Activated CD8-positive, alpha-beta T cell treated with anti-CD3 and anti-CD28 coated beads for 36 hours (primary cell): ENCODE measurements at places on chromosomes 1 and 21. TPM values are rescaled to one million over a fixed set of nuclear protein-coding genes. Genes with fewer than 3 reads are reported as not detected.

Gene TSPEAR
- total RNA-seq: not detected

Gene UQCRH
- total RNA-seq: 396 TPM

Gene SLFNL1
- 0.25 TPM for total RNA-seq

Gene KRTAP12-2
- total RNA-seq: not detected

Gene FTCD
- total RNA-seq: 0.52 TPM

Gene PROX1
- total RNA-seq: not detected

Gene PLEKHO1
- 19.0 TPM for total RNA-seq

Gene NPL
- total RNA-seq: 4.9 TPM

Gene PEX10
- 17.1 TPM for total RNA-seq

Gene BACE2
- total RNA-seq: 2.0 TPM

Gene OR2L3
- not detected for total RNA-seq

Gene LRRC71
- not detected for total RNA-seq

Gene GSTM1
- total RNA-seq: 47.9 TPM

Gene KLHDC8A
- not detected for total RNA-seq

Gene C1orf56
- 1.9 TPM for total RNA-seq

Gene NR0B2
- total RNA-seq: not detected

Gene IKBKE
- 14.9 TPM for total RNA-seq

DNA sequence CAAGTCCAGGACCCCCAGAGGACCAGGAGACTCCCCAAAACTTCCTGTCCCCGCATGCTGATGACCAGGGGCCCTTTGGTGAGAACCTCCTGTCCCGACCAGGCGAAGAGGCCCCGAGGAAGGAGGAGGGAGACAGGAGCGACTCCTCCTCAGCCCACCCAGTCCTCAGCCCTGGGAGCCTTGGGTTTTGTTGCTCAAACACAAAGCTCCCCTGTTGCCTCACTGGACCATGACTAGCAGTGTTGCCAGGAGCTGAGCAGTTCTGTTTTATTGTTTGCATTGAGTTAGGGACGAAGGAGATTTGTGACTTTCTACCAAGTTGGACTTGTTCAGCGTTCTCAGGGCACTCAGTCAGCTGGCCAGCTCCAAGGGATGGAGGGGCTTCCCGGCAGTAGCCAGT lies 10.0 kb downstream of the UMODL1 start:
- H3K4me1 ChIP-seq: no peaks in the 10 kb centered on the region
- no peak overlapping the region for H3K27ac ChIP-seq
- no peaks in the 10 kb centered on the region for H3K27me3 ChIP-seq
- no peak for DNase-seq
- no peak overlapping the region for H3K4me3 ChIP-seq
- H3K36me3 ChIP-seq: no peaks in the 10 kb centered on the region

GRCh38 chr1:18475234-18475905 lies 5.4 kb upstream of the KLHDC7A start:
- DNase-seq: no peak
- no peak overlapping the region for H3K4me3 ChIP-seq
- no peaks in the 10 kb centered on the region for H3K27me3 ChIP-seq
- no peak overlapping the region for H3K27ac ChIP-seq
- H3K36me3 ChIP-seq: no peaks in the 10 kb centered on the region
- H3K4me1 ChIP-seq: no peaks in the 10 kb centered on the region

GRCh38 chr1:87106867-87107266 lies 192.4 kb downstream of the HS2ST1 start:
- DNase-seq: no peak
- no peaks in the 10 kb centered on the region for H3K4me1 ChIP-seq
- H3K36me3 ChIP-seq: no peaks in the 10 kb centered on the region
- no peaks in the 10 kb centered on the region for H3K27me3 ChIP-seq
- no peak overlapping the region for H3K27ac ChIP-seq
- no peak overlapping the region for H3K4me3 ChIP-seq

- no peak overlapping the region for H3K4me3 ChIP-seq
- no peaks in the 10 kb centered on the region for H3K27me3 ChIP-seq
- DNase-seq: no peak
- H3K4me1 ChIP-seq: peaks cover 1% of the 10 kb centered on the region
- no peaks in the 10 kb centered on the region for H3K36me3 ChIP-seq
Measured at GRCh38 chr1:20981915-20982314, 194.8 kb downstream of the EIF4G3 start.

GRCh38 chr1:94276988-94277434 lies 39.6 kb upstream of the ARHGAP29 start:
- no peak for DNase-seq
- H3K27ac ChIP-seq: no peak overlapping the region
- no peak overlapping the region for H3K4me3 ChIP-seq
- no peaks in the 10 kb centered on the region for H3K36me3 ChIP-seq
- no peaks in the 10 kb centered on the region for H3K4me1 ChIP-seq
- H3K27me3 ChIP-seq: peaks cover 5% of the 10 kb centered on the region

- H3K4me3 ChIP-seq: no peak overlapping the region
- H3K4me1 ChIP-seq: no peaks in the 10 kb centered on the region
- no peak for DNase-seq
- no peak overlapping the region for H3K27ac ChIP-seq
Measured at GRCh38 chr21:31213787-31214186, 130.3 kb downstream of the TIAM1 start.

- no peaks in the 10 kb centered on the region for H3K36me3 ChIP-seq
- H3K27ac ChIP-seq: no peak overlapping the region
- peaks cover 41% of the 10 kb centered on the region for H3K27me3 ChIP-seq
- no peak for DNase-seq
- H3K4me3 ChIP-seq: no peak overlapping the region
Measured at GRCh38 chr1:81802707-81803430, 2.1 kb downstream of the ADGRL2 start.

DNA sequence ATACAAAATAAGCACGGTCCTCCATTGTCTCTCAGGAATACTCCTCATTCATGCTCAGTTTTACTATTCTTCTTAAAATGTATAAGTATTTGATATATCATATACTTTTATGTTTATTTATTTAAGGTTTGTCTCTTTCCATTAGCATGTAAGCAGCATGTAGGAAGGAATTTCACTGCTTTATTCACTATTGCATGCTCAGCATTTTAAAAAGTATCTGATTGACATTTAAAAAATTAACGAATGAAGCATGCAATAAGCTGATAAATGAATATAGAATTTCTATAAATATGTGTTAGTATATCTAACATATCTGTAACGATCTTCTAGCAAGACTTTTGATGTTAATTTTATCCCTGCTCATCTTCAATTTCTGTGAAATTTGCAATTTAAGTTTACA lies 402.7 kb upstream of the BRINP3 start:
- no peak for DNase-seq
- no peaks in the 10 kb centered on the region for H3K27me3 ChIP-seq
- no peaks in the 10 kb centered on the region for H3K4me1 ChIP-seq
- H3K36me3 ChIP-seq: no peaks in the 10 kb centered on the region
- H3K27ac ChIP-seq: no peak overlapping the region

DNA sequence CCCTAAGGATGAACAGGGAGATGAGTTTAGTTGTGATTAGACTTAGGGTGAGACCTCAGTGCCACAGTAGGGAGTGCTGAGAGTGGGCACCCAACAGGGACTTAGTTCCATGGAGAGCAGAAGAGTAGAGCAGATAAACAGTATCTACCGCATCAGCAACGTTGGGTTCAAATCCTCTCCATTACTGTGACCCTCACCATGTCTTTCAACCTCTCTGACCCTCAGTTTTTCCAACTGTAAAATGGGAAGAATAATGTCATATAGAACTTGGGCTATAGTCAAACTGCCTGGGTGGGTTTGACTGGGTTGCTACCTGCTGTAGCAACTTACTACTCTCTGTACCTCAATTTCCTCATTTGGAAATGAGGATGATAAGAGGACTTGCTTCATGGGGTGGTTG lies 6.7 kb upstream of the DISP3 start:
- no peak overlapping the region for H3K4me3 ChIP-seq
- DNase-seq: no peak
- no peaks in the 10 kb centered on the region for H3K36me3 ChIP-seq
- no peaks in the 10 kb centered on the region for H3K4me1 ChIP-seq
- no peak overlapping the region for H3K27ac ChIP-seq

- peaks cover 4% of the 10 kb centered on the region for H3K27me3 ChIP-seq
- H3K4me1 ChIP-seq: peaks cover 9% of the 10 kb centered on the region
- H3K27ac ChIP-seq: no peak overlapping the region
- DNase-seq: no peak
- H3K4me3 ChIP-seq: no peak overlapping the region
Measured at GRCh38 chr1:221877311-221877710, 135.4 kb upstream of the DUSP10 start.

DNA sequence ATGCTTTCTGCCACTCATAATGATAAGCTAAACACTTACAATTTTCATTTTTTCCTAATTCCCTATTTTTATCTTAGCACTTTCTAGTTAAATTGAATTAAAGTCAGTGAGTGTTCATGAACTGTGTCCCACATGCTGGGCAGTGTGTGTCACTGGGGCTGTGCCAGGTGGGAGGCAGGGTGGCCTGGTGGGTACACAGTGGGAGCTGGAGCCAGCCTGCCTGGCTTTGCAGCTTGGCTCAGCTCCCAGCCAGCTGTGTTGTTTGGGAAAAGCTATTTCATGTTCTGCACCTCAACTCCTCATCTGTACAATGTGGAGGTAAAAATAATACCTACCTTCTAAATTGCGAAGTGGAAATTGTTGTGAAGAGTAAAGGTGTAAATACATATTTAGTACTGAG lies 238.4 kb downstream of the PLA2G4A start:
- H3K27me3 ChIP-seq: no peaks in the 10 kb centered on the region
- H3K4me1 ChIP-seq: peaks cover 2% of the 10 kb centered on the region
- no peaks in the 10 kb centered on the region for H3K36me3 ChIP-seq
- DNase-seq: no peak
- H3K4me3 ChIP-seq: no peak overlapping the region

DNA sequence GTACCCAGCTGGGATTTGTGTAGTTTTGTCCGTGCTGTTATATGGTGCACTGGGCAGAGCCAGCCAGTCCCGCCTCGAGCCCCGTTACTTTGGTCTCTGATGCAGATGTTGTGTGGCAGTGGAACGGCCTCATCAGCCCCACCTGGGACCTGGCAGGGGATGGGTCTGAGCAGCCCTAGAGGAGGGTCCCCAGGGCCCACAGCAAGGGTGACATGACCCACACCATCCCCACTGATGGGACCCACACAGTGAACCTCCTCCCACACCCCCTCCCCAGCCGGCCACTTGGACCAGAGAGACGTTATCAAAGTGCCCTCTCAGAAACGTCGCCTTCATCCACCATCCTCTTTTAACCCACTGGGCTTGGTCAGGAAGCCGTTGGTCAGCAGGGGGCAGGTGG lies 42.0 kb upstream of the PCBP3 start:
- no peaks in the 10 kb centered on the region for H3K36me3 ChIP-seq
- H3K27me3 ChIP-seq: no peaks in the 10 kb centered on the region
- DNase-seq: no peak
- peaks cover 6% of the 10 kb centered on the region for H3K4me1 ChIP-seq
- H3K27ac ChIP-seq: no peak overlapping the region

GRCh38 chr1:159173320-159173719 lies 1.9 kb downstream of the CADM3 start:
- peaks cover 3% of the 10 kb centered on the region for H3K4me1 ChIP-seq
- no peak overlapping the region for H3K4me3 ChIP-seq
- H3K36me3 ChIP-seq: no peaks in the 10 kb centered on the region
- no peak for DNase-seq

GRCh38 chr1:219660666-219661463 lies 48.0 kb upstream of the ZC3H11B start:
- DNase-seq: peak; percentile 67
- no peak overlapping the region for H3K4me3 ChIP-seq
- no peaks in the 10 kb centered on the region for H3K36me3 ChIP-seq
- H3K27me3 ChIP-seq: peaks cover 20% of the 10 kb centered on the region
- no peaks in the 10 kb centered on the region for H3K4me1 ChIP-seq

DNA sequence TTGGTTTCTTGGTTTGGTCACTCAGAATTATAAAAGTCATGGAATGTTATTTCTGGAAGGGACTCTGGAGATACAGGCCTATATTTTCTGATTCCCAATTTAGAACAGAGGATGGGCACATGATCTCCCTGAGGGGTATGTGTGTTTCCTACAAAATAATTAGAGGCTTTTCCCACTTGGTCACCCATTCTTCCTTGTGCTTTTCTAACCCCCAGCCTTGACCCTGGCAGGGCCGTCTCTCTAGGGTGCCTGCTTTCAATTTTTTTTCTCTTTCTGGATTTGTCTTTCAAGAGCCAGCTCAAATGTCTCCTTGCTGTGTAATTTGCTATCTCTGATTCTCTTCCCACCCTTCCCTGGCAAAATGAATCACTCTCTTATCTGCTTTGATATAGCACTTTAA lies 131.9 kb downstream of the HLX start:
- no peak overlapping the region for H3K27ac ChIP-seq
- no peak overlapping the region for H3K4me3 ChIP-seq
- H3K4me1 ChIP-seq: no peaks in the 10 kb centered on the region
- peaks cover 4% of the 10 kb centered on the region for H3K27me3 ChIP-seq
- no peaks in the 10 kb centered on the region for H3K36me3 ChIP-seq

GRCh38 chr1:213606252-213606820 lies 381.4 kb upstream of the PROX1 start:
- H3K27ac ChIP-seq: no peak overlapping the region
- DNase-seq: no peak
- no peaks in the 10 kb centered on the region for H3K4me1 ChIP-seq
- H3K27me3 ChIP-seq: peaks cover 3% of the 10 kb centered on the region
- H3K36me3 ChIP-seq: no peaks in the 10 kb centered on the region

GRCh38 chr1:71641903-71642302 lies 561.1 kb upstream of the ZRANB2 start:
- no peaks in the 10 kb centered on the region for H3K27me3 ChIP-seq
- no peak overlapping the region for H3K4me3 ChIP-seq
- no peaks in the 10 kb centered on the region for H3K4me1 ChIP-seq
- no peak for DNase-seq

- no peaks in the 10 kb centered on the region for H3K36me3 ChIP-seq
- peaks cover 8% of the 10 kb centered on the region for H3K27me3 ChIP-seq
- no peak overlapping the region for H3K4me3 ChIP-seq
- H3K27ac ChIP-seq: no peak overlapping the region
- no peak for DNase-seq
- H3K4me1 ChIP-seq: no peaks in the 10 kb centered on the region
Measured at GRCh38 chr1:1966071-1966740, 37.4 kb downstream of the CFAP74 start.

GRCh38 chr1:119712342-119713038 lies 756 bp downstream of the PHGDH start:
- H3K4me1 ChIP-seq: peaks cover 40% of the 10 kb centered on the region
- H3K27ac ChIP-seq: peak overlapping the region; percentile 98
- DNase-seq: peak; percentile 86
- peak overlapping the region; percentile 99 for H3K4me3 ChIP-seq

GRCh38 chr1:43509740-43510375 lies 20.8 kb upstream of the PTPRF start:
- H3K27me3 ChIP-seq: peaks cover 6% of the 10 kb centered on the region
- peak; percentile 45 for DNase-seq
- no peak overlapping the region for H3K27ac ChIP-seq
- H3K36me3 ChIP-seq: no peaks in the 10 kb centered on the region
- peaks cover 8% of the 10 kb centered on the region for H3K4me1 ChIP-seq
